ENCODE measurements at places on chromosomes 12 and 14. TPM values are rescaled to one million over a fixed set of nuclear protein-coding genes. Genes with fewer than 3 reads are reported as not detected.

Gene FAM90A1
- total RNA-seq: 0.30 TPM

Gene CAPS2
- total RNA-seq: 13.4 TPM

Gene ANHX
- not detected for total RNA-seq

Gene PALS1
- 14.3 TPM for total RNA-seq

Gene FGF23
- not detected for total RNA-seq

Gene PLCZ1
- total RNA-seq: 0.49 TPM

Gene TMPRSS12
- total RNA-seq: not detected

Gene ATL1
- total RNA-seq: 1.6 TPM

Gene PKP2
- total RNA-seq: 428 TPM

Gene KCNJ8
- total RNA-seq: 51.3 TPM

Gene TAC3
- not detected for total RNA-seq

Gene RFX4
- total RNA-seq: not detected

Gene NOVA1
- 3.7 TPM for total RNA-seq

Gene GZMB
- 0.52 TPM for total RNA-seq

Gene PTCSC3
- total RNA-seq: not detected

Gene AACS
- 11.5 TPM for total RNA-seq

Gene C12orf57
- 227 TPM for total RNA-seq

Gene CCDC175
- not detected for total RNA-seq

Gene VRTN
- total RNA-seq: not detected

Gene AMDHD1
- 0.47 TPM for total RNA-seq

Gene SYCP3
- not detected for total RNA-seq

Gene DLGAP5
- 0.14 TPM for total RNA-seq

Gene GPRC5D
- not detected for total RNA-seq

Gene TCP11L2
- total RNA-seq: 126 TPM

Gene FGF6
- not detected for total RNA-seq

Gene TCL1A
- total RNA-seq: not detected

Gene CCDC198
- not detected for total RNA-seq

Gene NAV3
- 1.5 TPM for total RNA-seq

Gene TMEM233
- total RNA-seq: 0.11 TPM

Gene OTOGL
- total RNA-seq: 0.27 TPM

Gene VWF
- 250 TPM for total RNA-seq
